ENCODE measurements at places on chromosomes 7 and 10. TPM values are rescaled to one million over a fixed set of nuclear protein-coding genes. Genes with fewer than 3 reads are reported as not detected.
A peak's percentile ranks its signal among the peaks of the same experiment; 100 is the strongest.

DNA sequence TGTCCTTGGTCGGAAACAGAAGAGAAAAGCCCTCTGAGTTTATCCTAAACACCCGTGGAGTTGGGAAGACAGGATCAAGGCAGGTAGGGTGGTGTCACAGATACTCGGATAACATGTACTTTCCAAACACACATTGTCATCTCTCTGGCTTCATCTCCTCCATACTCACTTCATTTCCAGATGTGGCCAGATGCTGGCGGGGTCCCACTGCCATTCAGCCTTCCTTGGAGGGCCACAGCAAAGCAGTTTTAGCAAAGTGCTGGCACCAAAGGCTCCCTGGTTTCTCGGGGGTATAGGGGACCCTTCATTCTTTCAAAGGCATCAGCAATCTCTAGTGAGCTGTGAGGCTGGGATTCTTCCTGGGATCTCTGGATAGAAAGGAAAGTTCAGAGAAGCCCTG is 539.5 kb downstream of the TCERG1L start:
- DNase-seq: no peak

DNA sequence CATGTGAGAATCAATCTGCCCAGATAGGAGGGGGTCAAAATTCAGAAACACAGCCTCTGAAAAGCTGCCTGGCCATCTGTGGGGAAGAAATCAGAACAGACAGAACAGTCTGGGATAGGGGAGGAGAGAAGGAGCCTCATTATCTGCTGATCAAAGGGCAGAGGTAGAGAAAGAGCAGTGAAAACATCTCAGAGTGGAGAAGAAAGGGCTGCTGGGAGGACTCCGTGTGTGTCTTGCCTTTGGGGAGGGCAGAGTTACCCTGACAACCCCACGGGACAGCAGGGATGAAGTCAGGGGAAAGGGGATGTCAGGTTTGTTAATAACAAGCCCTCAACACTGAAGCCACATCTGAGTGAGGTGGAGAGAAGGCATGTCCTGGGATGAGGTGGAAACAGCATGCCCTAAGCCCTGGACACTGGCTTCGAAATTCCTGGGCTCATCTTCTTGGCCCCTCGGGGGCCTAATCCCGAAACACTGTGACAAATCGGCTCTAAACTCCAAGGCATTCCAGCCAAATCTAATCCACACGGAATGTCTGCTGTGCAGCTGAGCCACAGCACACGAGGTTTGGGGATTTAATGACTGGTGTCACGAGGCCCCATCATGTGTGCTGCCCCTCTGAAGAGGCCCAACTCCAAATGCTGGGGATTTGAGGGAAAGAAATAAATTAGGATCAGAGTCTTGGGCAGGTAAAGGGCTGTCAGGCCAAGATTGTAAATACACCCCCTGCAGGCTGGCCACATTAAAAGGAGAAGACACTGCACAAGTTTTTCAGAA is 82.8 kb upstream of the FGFR2 start:
- DNase-seq: peak; percentile 20

- DNase-seq: no peak
Measured at GRCh38 chr10:16483241-16483917, 38.3 kb downstream of the C1QL3 start.

GRCh38 chr7:135900065-135900546 is 77.1 kb downstream of the MTPN start:
- DNase-seq: no peak

The CCL24 gene
- not detected for total RNA-seq

The GNAT3 gene
- not detected for total RNA-seq
